ENCODE measurements at places on chromosomes 5 and 9. TPM values are rescaled to one million over a fixed set of nuclear protein-coding genes. Genes with fewer than 3 reads are reported as not detected.

Gene EPB41L4B
- total RNA-seq, result 6.9 TPM

Gene CDC25C
- not detected for total RNA-seq

Gene ORM1
- total RNA-seq, result not detected

Gene HMCN2
- total RNA-seq, result 1.9 TPM

Gene SPATA31A3
- not detected for total RNA-seq

Gene CKMT2
- 1,114 TPM for total RNA-seq

Gene CEL
- total RNA-seq, result 1.8 TPM

Gene FAM169A
- total RNA-seq, result not detected

Gene FCHO2
- total RNA-seq, result 8.3 TPM

Gene ZNF366
- 2.7 TPM for total RNA-seq

Gene PRPF4
- 19.6 TPM for total RNA-seq

Gene ICE1
- total RNA-seq, result 24.9 TPM

Gene OR1Q1
- not detected for total RNA-seq

Gene CCL21
- 0.87 TPM for total RNA-seq

Gene RIMOC1
- 5.0 TPM for total RNA-seq

Gene CNTLN
- 1.7 TPM for total RNA-seq

Gene SLC34A1
- total RNA-seq, result not detected

Gene KCNMB1
- total RNA-seq, result not detected
